Central memory CD8-positive, alpha-beta T cell (primary cell): ENCODE measurements at places on chromosomes 5 and 9.

- no peaks in the 10 kb centered on the region for H3K4me1 ChIP-seq
- DNase-seq, result peak; percentile 21
- H3K36me3 ChIP-seq, result no peaks in the 10 kb centered on the region
- H3K4me3 ChIP-seq, result no peak overlapping the region
- H3K27ac ChIP-seq, result no peak overlapping the region
- peaks cover 17% of the 10 kb centered on the region for H3K27me3 ChIP-seq
These were observed 21.0 kb upstream of the SCGB3A2 start for GRCh38 chr5:147857302-147858129.

DNA sequence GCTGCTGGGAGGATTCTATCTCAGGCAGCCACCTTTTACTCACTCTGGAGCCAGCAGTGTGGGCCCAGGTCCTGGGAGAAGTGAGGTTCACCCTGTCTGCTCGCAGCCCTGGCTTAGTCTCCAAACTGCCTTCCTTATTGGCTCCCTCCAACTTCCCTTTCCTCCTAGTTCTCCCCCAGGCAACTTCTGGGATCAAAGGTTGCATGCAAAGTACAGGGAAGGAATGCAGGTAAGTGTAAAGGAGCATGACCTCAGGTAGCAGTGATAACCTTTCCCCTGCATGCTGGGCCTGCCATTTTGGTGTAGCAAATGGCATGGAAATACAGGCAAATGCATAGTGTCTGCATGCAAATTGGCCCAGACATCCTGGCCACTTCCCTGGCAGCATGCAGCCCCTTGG, 53.8 kb upstream of the ARAP3 start:
- H3K4me1 ChIP-seq, result no peaks in the 10 kb centered on the region
- H3K27me3 ChIP-seq, result peaks cover 81% of the 10 kb centered on the region
- no peak overlapping the region for H3K4me3 ChIP-seq
- no peak overlapping the region for H3K27ac ChIP-seq

- no peak overlapping the region for H3K4me3 ChIP-seq
- peak; percentile 20 for DNase-seq
- peaks cover 22% of the 10 kb centered on the region for H3K36me3 ChIP-seq
- H3K4me1 ChIP-seq, result peaks cover 48% of the 10 kb centered on the region
- no peaks in the 10 kb centered on the region for H3K27me3 ChIP-seq
These were observed 29.6 kb downstream of the MAML1 start for GRCh38 chr5:179762079-179762780.

DNA sequence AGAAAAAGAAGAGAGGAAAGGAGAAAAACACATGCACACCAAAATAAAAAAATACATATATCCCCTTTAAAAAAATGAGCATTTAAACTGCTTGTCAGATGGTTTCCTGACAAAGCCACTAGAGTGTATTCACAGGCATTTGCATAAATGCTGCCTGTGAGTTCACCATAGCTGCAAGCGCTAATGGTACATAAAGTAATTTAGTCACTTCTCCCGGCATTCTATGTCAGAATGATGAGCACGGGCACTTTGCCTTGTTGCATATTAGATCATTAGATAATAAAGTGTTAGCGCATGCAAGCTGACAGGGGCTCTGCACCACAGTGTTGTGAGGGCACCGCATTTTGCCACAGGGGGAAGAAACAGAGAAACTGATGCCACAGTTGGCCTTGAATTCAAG, 280.6 kb downstream of the EBF1 start:
- no peak for DNase-seq
- H3K27ac ChIP-seq, result no peak overlapping the region

DNA sequence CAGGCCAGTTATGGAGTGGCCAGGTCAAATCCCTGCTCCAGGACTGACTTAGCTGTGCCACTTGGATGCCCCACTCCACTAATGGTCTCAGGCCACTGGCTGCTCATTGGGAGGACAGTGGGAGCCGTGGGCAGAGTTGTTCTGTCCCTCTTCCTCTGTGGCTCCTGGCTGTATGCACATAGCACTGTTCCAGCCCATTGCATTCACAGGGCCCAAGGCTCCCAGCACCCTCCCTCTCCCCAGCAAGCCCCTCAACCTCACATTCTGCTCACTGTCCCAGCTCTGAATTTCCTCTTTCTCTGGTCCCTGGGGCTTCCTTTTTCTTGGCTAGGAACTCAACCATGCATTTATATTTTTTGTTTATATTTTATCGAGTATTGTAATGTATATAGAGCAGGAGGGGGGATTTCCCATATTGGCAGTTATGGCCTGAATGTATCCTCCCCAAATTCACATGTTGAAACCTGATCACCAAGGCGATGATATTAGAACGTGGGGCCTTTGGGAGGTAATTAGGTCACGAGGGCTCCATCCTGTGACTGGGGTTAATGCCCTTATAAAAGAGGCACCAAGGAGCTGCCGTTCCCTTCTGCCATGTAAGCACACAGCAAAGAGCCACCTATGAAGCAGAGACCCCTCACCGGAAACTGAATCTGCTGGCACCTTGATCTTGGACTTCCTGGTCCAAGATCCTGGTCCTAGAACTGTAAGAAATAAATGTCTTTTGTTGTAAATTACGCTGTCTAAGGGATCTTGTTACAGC, 17.0 kb upstream of the MVB12B start:
- H3K27me3 ChIP-seq, result no peaks in the 10 kb centered on the region
- no peak overlapping the region for H3K27ac ChIP-seq
- no peak for DNase-seq

DNA sequence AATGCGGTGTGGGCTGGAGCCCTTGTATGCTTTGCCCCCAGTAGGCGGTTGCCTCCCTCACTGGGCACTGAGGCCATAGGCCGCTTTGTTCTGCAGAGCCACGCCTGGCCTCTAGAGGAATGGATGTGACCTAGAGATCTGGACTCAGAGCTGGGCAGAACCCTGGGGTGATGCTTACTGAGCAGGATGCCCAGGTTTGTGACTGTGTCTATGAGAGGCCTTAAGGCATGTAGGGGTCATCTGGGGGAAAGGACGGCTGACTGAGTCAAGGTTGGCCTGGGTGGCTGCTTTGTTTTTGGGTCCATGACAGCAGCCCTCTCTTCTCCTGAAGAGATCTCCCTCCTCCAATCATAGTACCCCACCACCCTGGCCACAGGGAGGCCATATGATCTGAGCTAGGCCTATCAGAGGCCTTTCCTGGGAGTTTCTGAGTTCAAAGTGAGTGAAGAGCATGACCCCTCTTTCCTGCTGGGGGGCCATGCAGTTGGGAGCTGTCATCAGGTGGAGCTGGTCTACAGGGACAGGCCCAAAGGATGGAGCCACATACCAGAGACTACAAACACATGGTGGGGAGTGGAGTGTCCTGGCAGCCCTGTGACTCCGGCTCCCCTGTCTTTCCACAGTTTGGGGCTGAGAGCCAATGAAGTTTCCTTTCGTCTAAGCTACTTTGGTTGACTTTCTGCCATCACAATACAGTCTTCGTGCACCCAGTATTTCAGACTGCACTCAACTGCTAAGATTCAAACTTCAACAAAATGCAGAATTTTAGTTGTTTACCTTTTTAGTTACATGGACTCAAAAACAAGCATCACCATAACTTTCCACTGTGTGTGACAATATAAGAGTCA, 165.4 kb downstream of the AUH start:
- DNase-seq, result no peak
- H3K4me3 ChIP-seq, result no peak overlapping the region

DNA sequence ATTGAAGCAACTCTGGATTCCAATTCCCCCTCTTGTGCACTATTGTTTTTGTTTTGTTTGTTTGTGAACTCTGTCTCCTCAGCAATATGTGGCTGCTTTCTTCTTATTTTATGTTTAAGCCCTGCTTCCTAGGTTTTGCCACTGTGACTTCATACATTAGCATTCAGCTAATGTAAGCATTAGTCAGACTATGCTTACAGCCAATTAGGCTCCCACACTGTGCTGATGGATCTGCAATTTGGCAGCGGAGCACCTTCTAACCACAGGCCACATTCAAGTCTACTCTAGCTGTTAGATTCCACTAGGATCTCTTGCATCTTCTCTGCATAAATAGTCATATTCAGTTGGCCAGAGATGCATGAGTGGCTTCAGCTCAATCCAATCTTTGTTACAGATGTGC, 9.6 kb upstream of the BICD2 start:
- no peak overlapping the region for H3K4me3 ChIP-seq
- no peak overlapping the region for H3K27ac ChIP-seq

- no peaks in the 10 kb centered on the region for H3K36me3 ChIP-seq
- peaks cover 49% of the 10 kb centered on the region for H3K27me3 ChIP-seq
- H3K4me1 ChIP-seq, result no peaks in the 10 kb centered on the region
- DNase-seq, result no peak
- no peak overlapping the region for H3K27ac ChIP-seq
These were observed 123.4 kb downstream of the BOD1 start for GRCh38 chr5:173493040-173493439.

DNA sequence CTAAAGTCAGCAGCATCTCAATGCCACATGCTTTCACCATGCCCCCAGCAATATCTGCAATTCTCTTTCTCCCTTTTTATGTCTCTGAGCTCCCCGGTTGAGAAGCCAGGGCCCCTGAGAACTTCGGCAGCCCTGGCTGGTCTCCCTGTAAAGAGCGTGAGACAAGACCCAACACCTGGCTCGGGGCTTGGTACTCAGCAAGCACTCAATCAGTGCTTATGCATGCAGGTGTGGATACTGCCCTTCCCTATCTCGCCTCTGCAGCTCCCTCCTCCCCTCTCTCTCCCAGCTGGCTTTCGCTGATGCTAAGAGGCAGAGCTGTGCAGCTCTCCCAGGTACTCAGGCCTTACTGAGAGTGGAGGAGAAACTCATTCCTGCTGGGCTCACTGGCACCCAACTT, 41.7 kb upstream of the AKNA start:
- H3K36me3 ChIP-seq, result peaks cover 4% of the 10 kb centered on the region
- no peak for DNase-seq
- no peaks in the 10 kb centered on the region for H3K27me3 ChIP-seq
- H3K27ac ChIP-seq, result peak overlapping the region; percentile 32
- H3K4me1 ChIP-seq, result no peaks in the 10 kb centered on the region

DNA sequence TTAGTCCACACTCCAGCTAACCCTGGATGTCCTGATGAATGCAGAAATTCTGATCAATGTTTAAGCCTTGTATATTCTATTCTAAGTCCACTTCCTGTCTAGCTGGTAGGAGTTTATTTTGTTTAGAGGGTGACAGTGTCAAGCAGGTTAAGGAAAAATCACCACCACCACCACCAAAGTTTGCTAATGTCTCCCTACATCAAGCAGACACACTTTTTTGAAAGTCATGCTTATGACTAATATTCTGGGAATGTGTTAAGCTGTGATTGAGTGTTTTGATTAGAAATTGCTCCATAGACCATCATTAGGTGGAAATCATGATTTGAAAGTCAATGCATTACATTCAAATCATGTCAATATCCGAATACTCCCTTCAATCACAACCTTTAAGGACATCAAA, 1530.1 kb downstream of the MAT2B start:
- H3K27ac ChIP-seq, result no peak overlapping the region
- H3K27me3 ChIP-seq, result no peaks in the 10 kb centered on the region
- no peaks in the 10 kb centered on the region for H3K4me1 ChIP-seq
- H3K36me3 ChIP-seq, result no peaks in the 10 kb centered on the region
- no peak overlapping the region for H3K4me3 ChIP-seq

- H3K4me3 ChIP-seq, result no peak overlapping the region
- no peak for DNase-seq
- peaks cover 40% of the 10 kb centered on the region for H3K36me3 ChIP-seq
- no peaks in the 10 kb centered on the region for H3K27me3 ChIP-seq
These were observed 294.5 kb downstream of the ARHGAP26 start for GRCh38 chr5:143064676-143065075.

GRCh38 chr5:41522193-41522786, 11.9 kb upstream of the PLCXD3 start:
- DNase-seq, result no peak
- no peak overlapping the region for H3K4me3 ChIP-seq
- H3K4me1 ChIP-seq, result no peaks in the 10 kb centered on the region
- no peak overlapping the region for H3K27ac ChIP-seq
- H3K36me3 ChIP-seq, result no peaks in the 10 kb centered on the region
- no peaks in the 10 kb centered on the region for H3K27me3 ChIP-seq

GRCh38 chr5:14556015-14556414, 25.6 kb upstream of the OTULINL start:
- peaks cover 16% of the 10 kb centered on the region for H3K4me1 ChIP-seq
- no peak overlapping the region for H3K27ac ChIP-seq
- H3K27me3 ChIP-seq, result peaks cover 43% of the 10 kb centered on the region
- no peak for DNase-seq

DNA sequence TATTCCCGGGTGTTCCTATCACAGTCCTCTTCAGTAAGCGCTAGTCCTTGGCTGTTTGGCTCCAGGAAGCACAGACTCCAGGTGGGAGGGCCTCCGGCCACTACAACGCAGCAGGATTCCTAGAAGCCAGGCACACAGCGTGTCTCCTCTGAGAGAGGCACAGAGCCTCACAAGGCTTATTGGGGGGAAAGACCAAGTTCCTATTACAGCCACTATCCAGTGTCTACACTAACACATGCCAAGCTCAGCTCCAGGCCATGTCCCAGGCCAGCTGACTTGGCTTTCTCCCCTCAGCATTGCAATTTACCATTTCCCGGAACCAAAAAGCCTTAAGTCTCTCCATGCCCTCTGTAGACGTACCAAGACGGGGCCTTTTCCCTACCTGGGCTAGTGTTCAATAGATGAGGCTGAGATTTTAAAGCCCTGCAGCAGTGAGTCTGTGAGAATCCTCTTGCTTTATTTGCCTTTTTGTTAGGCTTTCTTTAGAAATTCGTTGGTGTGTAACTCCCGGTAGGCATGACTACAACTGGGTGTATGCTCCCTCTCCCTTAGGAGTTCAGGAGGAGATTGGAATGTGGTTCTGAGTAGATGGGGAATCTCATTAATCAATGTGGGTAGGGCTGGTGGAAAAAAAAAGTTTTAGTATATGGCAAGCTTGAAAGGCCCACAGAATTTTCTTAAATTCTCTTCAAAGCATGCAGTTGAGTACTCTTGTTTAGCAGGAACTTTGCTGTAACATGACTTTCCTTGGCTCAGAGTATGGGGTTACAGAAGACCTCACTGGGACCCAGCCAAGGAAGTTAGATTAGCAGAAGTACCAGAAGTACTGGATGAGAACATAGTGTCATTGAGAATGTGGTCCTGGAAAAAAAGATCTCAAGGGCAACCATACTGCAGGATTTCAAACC, 84.3 kb upstream of the SLC1A3 start:
- H3K4me1 ChIP-seq, result no peaks in the 10 kb centered on the region
- no peaks in the 10 kb centered on the region for H3K27me3 ChIP-seq
- no peak overlapping the region for H3K4me3 ChIP-seq
- no peaks in the 10 kb centered on the region for H3K36me3 ChIP-seq

- no peak overlapping the region for H3K27ac ChIP-seq
- no peaks in the 10 kb centered on the region for H3K4me1 ChIP-seq
- no peak overlapping the region for H3K4me3 ChIP-seq
- H3K36me3 ChIP-seq, result peaks cover 2% of the 10 kb centered on the region
These were observed 101.1 kb downstream of the TMEM174 start for GRCh38 chr5:73274121-73274520.

GRCh38 chr9:117718085-117718484, 13.9 kb downstream of the TLR4 start:
- no peaks in the 10 kb centered on the region for H3K36me3 ChIP-seq
- no peak for DNase-seq
- no peak overlapping the region for H3K27ac ChIP-seq
